ENCODE measurements at places on chromosomes 6 and 20.

GRCh38 chr6:158024566-158025297 is 43.1 kb downstream of the SYNJ2 start:
- no peak for DNase-seq

DNA sequence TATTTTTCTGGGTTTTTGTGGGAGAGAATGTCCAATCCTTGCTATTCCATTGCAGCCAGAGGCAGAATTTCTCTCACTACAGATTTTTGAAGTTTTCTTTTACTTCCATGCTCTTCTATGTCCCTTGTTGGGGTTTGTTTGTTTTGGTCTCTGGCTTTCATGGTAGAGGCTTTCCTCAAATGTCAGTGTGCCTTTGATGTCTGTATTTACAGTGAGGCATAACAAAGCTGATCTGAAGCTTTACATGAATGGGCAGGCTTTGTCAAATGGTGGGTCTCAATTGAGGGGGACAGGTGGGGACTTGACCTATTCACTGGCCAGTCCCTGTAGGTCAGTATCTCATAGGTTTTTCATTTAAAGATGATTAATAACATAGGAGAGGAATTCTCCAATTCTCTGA is 8.6 kb upstream of the CARMIL1 start:
- DNase-seq, result no peak

GRCh38 chr6:93550551-93551276 is 131.4 kb upstream of the EPHA7 start:
- DNase-seq, result no peak

DNA sequence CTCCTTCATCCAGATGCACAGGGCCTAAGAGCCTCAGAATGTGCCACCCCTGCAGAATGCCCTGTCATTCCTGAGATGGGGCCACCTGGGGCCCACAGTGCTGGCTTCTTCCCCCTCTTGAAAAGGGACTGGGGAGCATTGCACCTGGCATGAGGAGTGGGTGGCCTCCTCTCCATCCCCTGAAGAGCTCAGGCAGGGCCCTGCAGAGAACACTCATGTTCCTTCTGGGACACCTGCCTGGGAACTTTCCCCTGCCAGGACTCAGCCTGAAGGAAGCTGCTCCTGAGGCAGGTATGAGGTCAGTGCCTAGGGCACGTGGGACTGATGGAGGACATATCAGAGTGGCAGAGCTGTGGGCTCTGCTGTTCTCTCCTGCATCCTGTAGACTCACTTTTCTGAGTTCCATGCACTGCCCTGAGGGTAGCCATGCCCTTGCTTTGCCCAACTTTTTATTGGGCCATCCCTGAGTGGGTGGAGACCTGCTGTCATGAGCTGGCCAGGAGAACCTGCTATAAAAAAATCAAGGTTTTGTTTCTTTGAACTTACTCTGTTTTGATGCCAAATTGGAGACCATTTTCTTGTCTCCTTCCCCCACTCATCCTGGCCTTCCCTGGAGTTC is 19.5 kb downstream of the CCDC167 start:
- DNase-seq, result no peak

- no peak for DNase-seq
These were observed 264.7 kb downstream of the DLL1 start for GRCh38 chr6:170025935-170026750.

Measured in stromal cell of bone marrow (primary cell).